B cell (primary cell): ENCODE measurements at places on chromosomes 2 and 18.

- no peak for DNase-seq
Observed at GRCh38 chr2:136901732-136902131, 136.4 kb downstream of the THSD7B start.

- DNase-seq = no peak
Observed at GRCh38 chr18:4908328-4908727, 288.7 kb downstream of the AKAIN1 start.

DNA sequence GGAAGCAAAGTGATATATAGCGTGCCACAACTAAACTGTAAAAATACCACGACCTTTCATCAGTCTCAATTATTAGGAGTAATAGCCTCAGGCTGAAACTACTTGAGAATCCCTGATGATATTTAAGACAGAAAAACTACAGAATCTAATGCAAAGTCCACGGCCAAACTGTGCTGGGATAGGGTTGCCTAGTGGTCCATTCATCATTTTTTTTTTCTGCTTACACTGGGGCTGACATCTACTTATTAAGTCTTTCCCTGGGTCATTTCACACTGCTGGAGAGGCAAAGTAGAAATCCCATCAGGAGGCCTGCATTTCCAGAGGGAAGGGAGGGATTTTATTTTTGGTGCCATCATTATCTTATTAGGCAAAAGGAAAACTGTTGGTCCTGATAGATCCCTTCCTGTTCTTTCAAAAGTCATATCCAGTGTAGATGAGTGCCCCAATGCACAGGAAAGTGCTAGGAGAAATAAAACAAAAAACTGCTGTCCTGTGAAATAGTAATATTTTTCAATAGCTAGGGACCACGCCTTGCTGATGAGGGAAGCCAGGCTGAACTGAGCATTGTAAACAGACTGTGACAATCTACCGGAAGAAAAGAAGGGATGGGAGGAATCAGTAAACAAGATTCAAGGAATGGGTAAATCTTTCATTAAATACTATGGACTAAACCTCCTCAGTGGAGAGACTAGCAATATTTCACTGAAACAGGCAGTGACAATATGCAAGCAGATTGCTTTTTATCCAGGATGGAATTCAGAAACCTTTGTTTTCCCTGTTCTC lies 644.3 kb downstream of the IRS1 start:
- DNase-seq = no peak

DNA sequence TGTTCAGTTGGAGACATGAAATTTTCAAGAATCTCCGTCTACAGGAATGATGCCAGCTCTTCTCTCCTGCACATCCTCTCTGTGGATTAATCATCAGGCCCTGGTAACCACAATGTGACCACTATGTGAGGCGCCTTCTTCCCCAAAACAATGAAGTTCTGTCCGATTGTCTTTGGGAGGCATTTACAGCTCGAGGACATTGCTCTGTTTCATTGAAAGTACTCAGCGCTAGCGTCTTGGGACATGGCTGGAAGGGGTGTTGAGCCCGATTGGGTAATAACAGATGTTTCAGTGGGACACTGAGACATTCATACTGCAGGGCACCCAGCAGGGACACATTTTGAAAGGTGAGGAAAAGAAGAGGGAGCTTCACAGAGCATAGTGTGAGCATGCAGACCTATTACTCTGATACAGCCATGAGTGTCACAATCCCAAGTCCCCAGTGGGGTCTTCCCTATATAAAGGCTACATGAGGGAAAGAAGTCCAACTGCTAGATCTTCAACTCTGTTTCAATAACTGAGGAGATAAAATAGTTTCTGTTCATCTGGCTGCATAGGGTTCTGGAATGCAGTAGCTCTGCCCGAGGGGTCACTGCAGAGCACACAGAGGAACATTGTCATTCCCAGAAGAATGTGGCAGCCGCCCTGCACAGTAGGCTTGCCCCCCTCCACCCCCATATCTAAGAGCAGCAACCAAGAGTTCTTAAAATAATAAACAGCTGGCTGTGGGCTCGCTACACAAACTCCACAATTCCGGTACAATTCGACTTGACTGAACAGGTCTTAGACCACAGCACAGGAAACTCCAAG lies 237.3 kb downstream of the OSR1 start:
- no peak for DNase-seq

- DNase-seq = no peak
Observed at GRCh38 chr2:123362671-123363440, 662.2 kb upstream of the CNTNAP5 start.

- DNase-seq = peak; percentile 83
Observed at GRCh38 chr2:113173542-113174375, at the start of gene PSD4. Gene PSD4, plus strand, starts transcription at chr2:113173971. Its CDS starts 8,486 bp downstream, at chr2:113182457.

- DNase-seq = no peak
Observed at GRCh38 chr2:102436323-102436722, 13.4 kb downstream of the IL18RAP start.

- no peak for DNase-seq
Observed at GRCh38 chr2:237235383-237236095, 149.8 kb downstream of the COPS8 start.

GRCh38 chr2:39512434-39512935 lies 75.4 kb upstream of the MAP4K3 start:
- DNase-seq = no peak

- no peak for DNase-seq
Observed at GRCh38 chr2:172996387-172996961, 79.2 kb upstream of the MAP3K20 start.

- DNase-seq = no peak
Observed at GRCh38 chr2:155692856-155693255, 639.7 kb downstream of the NR4A2 start.

DNA sequence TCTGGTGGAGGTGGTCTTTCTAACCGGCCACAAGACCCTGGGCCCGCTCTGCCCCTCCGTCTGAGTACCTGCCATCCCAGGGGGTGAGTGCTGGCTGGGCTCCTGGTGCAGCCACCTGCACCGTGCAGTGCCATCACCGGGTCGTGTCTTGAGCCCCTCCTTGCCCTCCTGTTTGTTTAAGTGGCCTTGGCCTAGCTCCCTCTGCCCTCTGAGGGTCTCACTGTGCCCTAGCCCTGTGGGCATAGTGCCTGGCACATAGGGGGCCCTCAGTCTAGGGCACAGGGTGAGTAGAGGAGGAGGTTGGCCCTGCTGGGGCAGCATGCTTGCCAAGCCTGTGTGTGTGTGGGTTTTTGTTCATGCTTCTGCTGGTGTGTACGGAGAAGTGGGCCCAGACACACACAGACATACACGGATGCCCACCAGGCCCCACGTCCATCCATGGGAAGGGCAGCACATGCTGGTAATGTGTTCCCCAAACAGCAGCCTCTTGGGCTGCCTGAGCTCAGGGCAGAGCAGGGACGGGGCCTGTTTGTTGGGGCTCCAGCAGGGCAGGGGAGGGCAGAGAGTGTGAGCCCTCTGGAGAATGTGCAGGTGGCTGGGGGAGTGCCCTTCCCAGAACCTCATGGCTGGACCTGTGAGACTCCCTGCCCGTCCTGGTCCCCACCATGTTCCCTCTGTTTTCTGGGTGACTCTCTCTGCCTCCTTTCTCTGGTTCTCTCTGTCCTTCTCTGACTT lies 94.6 kb downstream of the GLI2 start:
- no peak for DNase-seq
